Stimulated activated CD8-positive, alpha-beta memory T cell treated with anti-CD3 and anti-CD28 coated beads, Interleukin-15, amount 100 ng/mL, for 4 hours (primary cell): ENCODE measurements at places on chromosomes 6 and 20.

GRCh38 chr6:167947716-167948115 lies 49.8 kb upstream of the KIF25 start:
- no peak for DNase-seq

- no peak for DNase-seq
Observed at GRCh38 chr20:38177201-38177600, 12.1 kb upstream of the TGM2 start.

GRCh38 chr6:109821428-109821827 lies 130.3 kb downstream of the FIG4 start:
- DNase-seq: no peak

- DNase-seq: no peak
Observed at GRCh38 chr20:58595167-58595566, 55.9 kb upstream of the STX16 start.

DNA sequence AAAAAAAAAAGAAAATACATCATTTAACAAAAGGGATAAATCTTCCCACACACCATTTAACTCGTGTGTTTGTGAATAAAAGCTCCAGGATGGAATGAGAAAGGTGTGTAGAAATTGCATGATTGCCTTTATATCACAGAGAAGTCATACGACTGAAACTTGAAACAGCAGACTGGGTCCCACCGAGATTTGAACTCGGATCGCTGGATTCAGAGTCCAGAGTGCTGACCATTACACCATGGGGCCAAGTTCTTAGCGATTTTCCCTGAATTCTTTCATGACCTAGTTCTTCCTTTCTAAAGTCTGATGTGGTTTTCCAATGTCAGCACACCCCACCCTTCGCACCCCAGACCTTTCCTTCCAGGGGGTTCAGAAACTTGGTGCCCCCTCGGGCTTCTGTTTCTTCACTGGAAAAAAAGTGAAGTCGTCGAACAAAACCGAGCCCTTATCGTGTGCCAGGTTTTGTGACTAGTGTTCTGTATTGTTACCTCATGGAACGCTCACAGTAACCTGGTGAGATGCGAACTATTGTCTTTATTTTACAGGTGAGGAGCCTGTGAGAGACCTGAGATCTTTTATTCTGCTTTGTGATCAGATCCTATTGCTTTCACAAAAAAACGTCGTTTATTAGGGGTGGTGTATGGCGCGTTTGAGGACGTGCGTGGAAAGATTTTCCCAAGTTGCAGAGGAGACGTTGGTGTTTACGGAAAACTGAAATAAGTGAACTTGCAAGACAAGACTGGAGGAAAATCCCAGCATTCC lies 120.8 kb downstream of the OR2B2 start:
- DNase-seq: no peak

DNA sequence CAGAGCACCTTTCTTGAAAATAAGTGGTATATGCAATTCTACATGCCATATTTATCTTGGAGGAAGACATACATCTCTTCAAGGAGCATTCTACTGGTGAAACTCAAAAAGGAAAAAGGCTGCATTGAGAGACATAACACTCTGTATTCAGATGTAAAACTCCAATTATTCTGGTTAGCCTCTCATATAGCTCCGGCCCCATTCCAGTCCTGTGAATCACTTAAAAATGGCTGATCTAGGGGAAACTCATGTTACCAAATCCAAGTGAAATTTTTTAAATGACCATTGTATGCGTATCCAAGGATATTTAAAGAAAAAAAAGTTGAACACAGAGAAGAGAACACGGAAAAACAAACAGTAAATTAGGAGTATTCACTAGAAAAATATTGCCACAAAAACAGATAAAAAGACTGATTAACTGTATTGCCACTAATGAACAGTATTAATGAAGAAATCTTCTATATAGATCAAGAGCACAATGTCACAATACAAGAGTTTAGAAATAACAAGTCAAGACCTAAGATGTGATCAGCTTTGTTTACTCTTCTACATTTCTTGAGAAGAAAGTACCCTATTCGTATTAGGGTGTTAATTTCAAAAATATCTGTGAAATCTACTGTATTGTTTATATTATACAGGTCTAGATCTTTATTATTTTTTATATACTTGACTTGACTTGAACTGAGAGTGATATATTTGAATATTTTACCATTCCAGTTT lies 124.5 kb upstream of the GJE1 start:
- no peak for DNase-seq

DNA sequence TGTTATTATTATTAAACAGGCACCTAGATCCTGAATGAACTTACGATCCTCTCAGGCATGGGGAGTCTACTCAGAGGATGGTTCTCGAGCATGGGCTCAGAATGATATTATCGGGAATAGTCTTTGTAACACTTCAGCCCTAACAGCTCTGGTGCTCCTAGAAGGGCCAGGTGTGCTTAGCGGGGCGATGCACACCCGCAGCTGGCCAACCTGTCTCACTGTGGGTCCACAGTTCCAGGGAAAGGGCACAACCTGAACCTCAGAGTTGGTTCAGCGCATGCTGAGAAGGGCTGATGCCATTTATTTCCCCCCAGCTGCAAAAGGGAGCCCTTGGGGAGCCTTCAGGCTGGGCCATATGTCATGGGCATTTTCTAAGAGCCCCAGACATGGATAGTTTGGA lies 26.2 kb downstream of the RRAGD start:
- DNase-seq: no peak

DNA sequence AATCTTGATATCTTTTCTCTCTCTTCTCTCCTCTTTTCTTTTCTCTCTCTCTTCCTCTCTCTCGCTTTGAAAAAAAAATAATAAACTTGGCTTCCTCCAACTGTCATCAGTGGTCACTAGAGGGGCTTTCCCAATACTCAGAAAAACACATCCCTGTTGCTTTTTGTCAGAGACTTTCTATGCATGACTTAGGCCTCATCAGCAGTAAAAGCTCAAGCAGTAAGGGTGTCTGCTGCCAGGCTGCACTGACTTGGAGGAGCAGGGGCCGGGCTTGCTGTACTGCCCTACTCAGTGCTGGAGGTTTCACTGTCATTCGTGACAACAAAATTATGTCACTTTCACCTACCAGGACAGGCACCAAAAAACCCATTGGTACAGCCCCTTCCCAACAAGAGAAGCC lies 272.0 kb downstream of the ADGB start:
- no peak for DNase-seq

DNA sequence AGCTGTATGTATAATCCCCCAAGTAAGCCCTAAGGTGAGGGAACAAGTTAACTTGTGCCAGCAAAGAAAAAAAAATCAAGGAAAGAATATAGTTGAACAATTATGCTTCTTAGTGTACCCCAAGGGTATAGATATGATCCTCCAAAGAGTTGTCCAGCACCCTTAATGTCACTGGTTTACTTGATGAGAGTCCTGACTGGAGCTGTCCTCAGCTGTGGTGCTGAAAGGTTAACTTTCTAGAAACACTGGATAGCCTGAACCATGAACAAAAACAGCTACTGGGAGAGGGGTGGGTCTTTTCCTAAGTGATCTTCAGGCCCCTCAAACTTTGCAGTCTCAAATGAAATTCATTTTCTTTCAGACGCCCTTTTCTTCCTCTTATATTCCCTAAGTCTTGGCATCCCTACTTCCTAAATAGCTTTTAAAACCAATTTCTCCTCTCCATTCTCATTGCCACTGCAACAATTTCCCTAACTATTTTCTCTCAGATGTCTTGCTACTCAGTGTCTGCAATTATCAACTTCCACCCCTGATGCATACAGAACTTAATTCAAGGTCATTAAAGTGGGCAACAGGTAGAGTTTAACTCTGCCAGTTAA lies 83.5 kb upstream of the PROKR2 start:
- no peak for DNase-seq

GRCh38 chr20:891058-891705 lies 25.0 kb downstream of the ANGPT4 start:
- DNase-seq: no peak

DNA sequence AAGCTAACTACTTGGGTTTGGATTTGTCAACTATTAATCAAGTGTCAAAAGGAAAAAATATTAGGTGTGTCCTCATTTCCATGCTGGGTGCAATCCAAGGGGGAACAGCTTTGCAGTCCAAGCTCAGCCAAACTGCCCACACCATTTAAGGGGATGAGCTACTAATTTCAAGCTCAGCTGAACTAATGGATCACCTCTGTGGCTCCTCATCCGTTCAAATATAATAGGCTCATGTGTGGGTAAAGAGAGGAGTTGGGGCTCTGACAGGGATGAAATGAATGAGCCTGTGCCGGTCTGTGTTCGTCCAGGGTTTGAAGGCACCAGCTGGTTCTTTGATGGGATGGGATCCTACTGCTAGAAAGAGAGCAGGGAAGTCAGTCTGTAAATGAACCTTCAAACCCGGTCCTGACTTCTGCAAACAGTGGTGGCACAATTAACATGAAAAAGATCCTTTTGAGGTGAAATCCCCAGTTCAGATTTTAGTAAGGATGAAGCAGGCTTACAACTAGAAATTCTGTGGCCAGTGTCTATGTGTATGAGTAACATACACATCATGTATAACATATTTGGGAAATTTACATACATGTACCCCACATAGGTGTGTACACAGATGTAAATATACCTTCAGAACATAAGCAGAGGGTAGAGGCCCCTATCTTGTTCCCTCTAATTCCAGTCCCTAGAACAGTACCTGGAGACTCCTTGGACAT lies 41.9 kb downstream of the TTI1 start:
- no peak for DNase-seq

GRCh38 chr20:19981031-19981451 lies 36.1 kb upstream of the NAA20 start:
- DNase-seq: no peak

- no peak for DNase-seq
Observed at GRCh38 chr6:17101422-17102257, at the start of gene STMND1. Gene STMND1 (plus strand): TSS chr6:17102050. CDS start chr6:17102258, 208 bp downstream.

DNA sequence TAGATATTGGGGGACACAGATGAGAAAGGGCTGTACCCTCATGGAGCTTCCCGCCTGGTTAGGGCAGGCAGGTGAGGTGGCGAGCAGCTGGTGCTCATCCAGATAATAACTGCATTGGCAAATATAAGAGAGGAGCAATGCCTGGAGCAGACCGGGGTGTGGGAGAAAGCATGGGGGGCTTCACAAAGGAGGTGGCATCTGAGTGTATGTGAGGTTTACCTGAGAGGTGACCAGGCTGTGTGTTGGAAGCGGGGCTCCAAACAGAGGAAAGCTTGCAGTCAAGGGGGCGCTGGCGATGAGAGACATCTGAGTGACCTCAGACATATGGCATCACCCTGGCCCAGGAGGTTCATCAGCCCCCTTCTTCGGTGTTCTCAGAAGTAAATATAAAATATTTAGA lies 72.1 kb upstream of the PMEPA1 start:
- no peak for DNase-seq

DNA sequence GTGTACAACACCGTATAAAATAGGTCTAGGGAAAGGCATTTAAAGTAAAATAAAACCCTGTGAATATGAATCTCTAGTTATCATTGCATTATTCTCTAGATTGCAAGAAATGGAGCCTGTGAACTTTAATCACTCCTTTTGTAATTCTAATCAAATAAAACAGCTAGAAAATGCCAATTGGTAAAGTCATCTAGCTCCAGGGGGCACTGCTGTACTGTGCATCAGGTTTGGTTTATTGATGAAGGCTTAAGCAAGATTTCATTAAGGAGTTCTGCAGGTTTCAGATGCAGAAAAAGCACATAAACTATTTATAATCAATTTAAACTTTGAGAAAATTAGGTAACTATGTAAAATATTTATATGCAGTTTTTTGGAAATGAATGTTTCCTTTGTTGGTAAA lies 645.0 kb downstream of the PHF3 start:
- DNase-seq: no peak

DNA sequence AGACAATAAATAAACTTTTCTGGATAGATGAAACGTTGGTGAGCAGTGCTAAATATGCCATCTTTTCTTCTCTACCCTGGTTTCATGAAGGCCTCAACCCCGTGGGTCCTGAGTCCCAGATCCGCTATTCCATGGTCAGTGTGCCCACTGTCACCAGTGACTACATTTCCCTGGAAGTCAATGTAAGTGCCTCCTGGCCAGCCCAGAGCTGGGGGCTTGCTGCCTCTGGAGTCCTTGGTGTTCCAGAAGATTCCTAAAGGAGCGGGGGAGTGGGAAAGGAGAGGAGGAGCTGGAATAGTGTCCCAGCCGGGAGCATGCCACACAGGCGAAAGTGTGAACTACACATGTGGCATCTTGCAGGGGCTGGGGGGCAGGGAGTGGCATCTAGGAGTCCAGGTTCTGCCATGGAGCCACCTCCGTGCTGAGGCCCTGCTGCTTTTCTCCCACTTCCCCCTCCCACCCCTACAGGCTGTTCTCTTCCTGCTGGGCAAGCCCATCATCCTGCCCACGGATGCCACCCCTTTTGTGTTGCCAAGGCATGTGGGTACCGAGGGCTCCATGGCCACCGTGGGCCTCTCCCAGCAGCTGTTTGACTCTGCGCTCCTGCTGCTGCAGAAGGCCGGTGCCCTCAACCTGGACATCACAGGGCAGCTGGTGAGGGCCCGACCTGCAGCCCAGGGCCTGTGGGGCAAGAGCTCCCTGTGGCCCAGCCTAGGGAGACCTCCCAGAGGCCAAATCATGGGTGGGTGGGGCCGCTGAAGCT lies 10.8 kb downstream of the BPIFB2 start:
- DNase-seq: no peak

DNA sequence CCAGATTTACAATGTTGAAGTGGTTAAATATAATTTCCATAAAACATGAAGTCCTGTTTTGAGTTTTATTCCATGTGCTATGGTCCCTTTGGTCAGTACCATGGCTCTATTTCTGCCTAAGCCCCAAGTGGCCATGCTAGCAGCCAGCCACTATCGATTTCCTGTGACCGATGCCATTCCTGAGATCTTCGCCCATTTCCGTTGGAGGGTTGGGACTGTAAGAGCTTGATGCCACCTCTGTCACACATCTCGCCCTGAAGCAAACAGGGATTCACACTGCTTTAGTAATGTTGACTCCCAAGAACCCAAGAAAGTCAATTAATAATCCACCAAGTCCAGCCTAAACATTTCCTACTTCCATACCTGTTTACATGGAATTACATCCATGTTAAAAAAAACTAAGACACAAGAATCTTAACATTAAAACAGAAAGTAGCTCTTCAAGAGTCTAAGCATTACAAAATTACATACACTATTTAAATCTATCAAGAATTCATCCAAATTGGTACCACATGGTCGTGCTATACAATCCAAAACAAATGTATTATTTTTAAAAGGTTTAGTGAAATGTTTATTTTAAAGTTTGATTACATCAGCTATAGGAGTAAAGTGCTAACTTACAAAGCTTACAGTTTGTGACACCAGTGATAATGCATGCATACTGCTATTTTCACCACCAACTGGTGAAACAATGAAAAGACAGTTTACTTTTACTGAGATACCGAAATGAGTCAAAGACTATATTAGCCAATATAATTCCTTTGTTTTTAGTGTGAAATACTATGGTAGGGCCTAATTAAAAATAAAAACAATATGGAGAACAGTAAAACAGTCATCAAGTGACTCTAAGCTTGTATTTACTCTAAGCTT lies 2.5 kb downstream of the RBM39 start:
- DNase-seq: no peak

GRCh38 chr20:10984913-10985312 lies 311.1 kb upstream of the JAG1 start:
- DNase-seq: no peak

DNA sequence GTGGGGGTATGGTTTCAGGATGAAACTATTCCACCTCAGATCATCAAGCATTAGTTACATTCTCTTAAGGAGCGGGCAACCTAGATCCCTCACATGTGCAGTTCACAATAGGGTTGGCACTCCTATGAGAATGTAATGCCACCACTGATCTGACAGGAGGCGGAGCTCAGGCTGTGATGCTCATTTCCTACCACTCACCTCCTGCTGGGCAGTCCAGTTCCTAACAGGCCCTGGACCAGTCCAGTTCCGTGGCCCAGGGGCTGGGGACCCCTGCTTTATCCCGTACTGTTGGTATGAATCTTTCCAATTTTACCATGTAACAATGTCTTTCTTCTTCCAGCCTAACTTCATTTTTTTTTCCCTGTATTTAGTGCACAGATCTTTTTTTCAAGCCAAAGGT lies 94.9 kb downstream of the OGFRL1 start:
- no peak for DNase-seq
